Body of pancreas (tissue), 4 donors: ENCODE measurements at places on chromosomes 11 and 22.

DNA sequence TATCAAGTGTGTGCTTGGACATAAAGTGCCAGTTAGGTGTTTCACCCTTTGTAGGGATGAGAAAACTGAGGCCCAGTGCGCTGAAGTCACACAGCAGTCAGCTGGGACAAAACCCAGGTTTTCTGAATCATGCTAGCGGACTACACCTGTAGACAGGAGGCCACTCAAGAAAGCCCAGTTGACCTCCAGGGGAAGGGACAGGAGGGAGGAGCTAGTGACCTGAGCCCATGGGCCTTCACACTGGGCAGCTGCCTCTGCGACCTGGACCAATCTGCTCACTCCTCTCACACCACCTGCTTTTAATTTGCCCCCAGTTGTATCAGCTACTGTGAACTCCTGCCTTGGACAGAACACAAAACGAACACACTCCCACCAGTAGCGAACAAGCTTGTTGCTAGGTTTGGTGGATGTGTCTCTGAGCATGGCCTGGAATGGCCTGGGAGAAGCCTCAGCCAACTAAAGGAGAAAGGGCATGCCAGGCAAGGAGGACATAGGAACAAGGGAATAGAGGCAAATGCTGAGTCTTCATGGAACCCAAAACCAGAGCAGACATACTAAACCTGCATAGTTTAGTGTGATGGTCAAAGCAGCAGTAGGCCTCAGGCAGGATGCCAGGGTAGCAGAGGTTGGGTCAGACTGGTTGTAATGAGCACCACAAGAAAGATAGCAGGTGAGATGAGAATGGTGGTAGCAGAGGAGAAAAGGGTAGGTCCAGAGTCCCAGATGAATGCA is 7.2 kb downstream of the LMO1 start:
- DNase-seq, result peak; percentile 1

GRCh38 chr22:22394591-22394990 is 114.0 kb downstream of the ZNF280B start:
- no peak for DNase-seq

DNA sequence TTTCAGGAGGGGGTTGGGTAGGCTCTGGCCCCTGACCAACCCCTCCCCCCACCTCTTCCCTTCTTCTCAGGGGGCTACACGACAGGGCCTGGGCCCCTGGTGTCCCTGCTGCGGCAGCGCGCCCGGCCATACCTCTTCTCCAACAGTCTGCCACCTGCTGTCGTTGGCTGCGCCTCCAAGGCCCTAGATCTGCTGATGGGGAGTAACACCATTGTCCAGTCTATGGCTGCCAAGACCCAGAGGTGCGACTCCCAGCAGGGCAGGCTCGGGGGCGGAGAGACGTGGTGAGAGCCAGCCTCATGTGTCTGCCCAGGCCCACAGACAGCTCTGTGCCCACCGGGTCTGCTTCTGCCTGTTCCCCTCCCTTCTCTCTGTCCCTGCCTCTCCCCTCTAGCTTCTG is 7.6 kb upstream of the GALR3 start:
- no peak for DNase-seq

DNA sequence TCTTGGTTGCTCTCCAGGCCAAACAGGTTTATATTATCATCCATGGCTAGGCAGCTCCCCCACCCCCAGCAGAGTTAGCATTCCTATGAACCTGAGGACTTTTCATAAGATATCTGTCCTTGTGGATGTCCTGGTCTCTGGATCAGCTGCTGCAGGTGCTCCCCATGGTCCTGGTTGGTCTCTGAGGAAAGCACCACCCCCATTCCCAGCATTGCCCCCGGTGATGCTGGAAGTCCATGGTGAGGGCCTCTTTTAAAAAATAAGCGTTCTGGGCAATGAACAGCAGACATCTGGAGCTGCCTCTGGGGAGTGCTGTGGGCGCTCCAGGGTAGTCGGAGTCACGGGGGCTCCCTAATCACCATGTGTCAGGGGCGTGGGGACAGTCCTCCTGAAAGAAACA is 26.6 kb downstream of the DKK3 start:
- DNase-seq, result no peak

GRCh38 chr11:102320188-102320587 is 2.9 kb downstream of the BIRC3 start:
- no peak for DNase-seq

DNA sequence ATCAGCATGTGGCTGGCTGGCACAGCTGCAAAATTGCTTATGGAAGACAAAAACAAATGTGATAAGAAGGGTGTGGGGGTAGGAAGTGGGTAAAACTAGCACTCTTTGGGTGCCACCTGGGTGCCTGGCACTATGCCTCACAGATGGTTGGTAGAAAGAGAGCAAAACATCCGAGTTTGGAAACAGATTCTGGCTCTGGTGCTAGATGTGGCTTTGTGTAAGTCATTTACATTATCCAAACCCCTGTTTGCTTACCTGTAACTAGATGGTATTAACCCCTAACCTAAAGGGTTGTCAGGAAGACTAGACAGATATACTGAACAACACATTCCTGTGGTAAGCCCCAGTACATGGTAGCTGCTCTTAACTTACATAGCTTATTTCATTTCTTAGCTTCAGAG is 905.6 kb downstream of the DLG2 start:
- DNase-seq, result peak; percentile 15

DNA sequence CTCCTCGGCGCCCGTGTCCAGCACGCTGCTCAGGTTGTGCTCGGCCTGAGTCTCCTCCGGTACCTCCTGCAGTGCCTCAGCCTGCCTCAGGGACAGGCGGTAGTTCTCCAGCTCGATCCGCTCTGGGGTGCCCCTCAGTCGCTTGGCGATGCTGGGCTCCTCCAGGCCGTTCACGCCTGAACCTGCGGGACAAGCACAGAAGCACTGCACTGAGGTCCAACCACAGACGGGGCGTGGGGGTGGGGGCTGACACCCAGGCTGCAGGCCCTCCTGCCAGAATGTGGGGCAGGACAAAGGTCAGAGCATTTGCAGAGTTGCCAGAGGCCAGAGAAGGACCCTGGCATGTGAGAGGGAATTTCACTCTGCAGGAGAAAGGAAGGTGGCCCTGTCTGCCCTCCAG is 67.6 kb upstream of the BID start:
- no peak for DNase-seq

- no peak for DNase-seq
These were observed 328.7 kb downstream of the SOX6 start for GRCh38 chr11:16027621-16028020.

- DNase-seq, result no peak
These were observed 3.9 kb upstream of the SLC16A8 start for GRCh38 chr22:38087855-38088254.

GRCh38 chr11:68632802-68633201 is 51.5 kb upstream of the GAL start:
- DNase-seq, result no peak

DNA sequence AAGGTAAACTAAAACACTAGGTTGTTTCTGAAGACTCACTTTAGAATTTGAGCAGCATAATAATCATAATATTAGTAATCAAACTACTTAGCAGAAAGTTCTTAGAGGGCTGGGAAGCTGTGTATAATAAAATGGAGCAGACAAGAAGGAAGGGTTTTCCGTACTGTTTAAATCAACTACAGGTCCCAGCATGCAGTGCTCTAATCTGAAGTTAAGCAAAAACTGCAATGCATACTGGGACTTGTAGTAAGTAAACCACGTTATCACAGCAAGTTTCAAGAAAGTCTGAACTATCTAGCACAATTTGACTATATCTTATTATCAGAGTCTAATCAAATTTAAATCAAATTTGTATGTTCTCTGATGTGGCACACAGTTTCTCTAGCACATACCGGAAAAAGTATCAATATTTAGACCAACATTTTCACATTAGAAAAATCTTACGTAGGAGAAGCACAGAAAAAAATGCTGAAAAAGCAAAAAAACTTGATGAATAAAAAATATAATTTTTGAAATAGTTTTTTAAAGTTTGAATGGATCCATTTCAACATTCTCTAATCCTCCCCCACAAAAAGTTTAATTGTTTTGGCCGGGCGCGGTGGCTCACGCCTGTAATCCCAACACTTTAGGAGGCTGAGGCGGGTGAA is 8.2 kb downstream of the PHF21A start:
- peak; percentile 46 for DNase-seq

DNA sequence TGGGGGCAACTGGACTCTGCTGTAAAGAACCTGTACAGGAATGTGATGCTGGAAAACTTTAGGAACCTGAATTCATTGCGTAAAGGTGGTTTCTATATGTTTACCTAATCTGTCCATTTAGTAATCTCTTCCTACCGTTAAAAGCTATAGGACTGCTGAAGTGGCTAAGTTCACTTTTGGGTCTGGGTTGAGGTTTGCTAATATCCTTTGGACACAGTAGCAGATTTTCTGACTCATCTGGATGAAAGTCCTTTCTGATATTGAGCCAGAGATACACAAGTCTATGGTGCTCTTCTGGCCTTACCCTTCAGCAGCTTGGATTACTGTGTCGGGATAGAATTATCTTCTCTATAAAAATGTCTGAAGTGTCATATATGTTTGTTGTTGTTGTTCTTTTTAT is 16.9 kb downstream of the ZNF215 start:
- DNase-seq, result no peak

DNA sequence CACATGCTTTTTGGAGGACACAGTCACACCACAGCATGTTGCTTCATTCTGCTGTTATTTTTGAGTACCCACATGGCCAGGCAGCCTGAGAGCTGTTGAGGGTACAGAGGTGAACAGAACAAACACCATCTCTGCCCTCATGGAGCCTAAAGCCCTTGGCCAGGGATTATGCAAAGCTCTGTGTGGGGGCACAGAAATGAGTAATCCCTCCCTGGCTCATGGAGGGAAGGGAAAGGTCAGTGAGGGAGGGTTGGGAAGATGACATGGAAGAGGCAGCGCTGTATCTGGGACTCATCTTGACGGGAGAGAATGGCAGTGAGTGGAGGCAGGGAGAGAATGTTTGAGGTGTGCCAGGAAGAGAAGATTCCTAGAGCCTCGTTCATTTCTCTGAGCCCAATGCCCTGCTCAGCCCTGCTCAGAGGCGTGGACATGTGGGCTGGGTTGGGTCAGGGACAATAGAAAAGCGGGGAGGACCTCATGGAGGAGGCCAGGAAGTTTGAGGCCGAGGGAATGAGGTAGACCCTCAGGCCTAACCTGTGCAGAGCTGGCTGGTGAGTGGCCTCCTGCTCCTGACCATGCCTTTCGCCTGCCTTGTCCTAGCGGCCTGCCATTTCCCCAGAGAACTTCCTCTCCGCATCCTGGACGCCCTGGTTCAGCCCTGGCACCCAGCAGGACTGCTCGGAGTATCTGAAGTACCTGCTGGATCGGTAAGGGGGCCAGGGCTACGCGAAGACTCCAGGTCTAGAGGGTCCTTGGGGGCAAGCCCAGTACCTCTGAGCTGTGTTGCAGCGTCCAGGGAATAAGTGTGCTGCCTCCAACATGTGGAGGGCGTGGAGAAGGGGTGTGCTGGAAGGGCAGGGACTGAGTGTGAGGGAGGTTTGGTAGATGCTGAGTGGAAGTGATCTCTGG is 19.8 kb downstream of the USP35 start:
- no peak for DNase-seq

DNA sequence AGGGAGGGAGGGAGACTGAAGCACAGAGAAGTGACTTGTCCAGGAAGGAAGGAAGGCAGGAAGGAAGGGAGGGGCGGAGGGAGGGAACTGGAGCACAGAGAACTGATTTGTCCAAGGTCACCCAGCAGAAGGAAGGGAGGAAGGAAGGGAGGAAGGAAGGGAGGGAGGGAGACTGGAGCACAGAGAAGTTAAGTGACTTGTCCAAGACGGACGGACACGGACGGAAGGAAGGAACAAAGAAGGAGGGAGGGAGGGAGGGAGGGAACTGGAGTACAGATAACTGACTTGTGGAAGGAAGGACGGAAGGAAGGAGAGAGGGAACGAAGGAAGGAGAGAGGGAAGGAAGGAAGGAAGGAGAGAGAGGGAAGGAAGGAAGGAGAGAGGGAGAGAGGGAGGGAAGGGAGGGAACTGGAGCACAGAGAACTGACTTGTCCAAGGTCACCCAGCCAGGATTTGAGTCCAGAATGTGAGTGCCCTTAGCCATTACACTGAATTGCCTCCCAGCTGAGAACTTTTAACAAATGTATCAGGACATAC is 1.5 kb downstream of the SLC35F2 start:
- no peak for DNase-seq

DNA sequence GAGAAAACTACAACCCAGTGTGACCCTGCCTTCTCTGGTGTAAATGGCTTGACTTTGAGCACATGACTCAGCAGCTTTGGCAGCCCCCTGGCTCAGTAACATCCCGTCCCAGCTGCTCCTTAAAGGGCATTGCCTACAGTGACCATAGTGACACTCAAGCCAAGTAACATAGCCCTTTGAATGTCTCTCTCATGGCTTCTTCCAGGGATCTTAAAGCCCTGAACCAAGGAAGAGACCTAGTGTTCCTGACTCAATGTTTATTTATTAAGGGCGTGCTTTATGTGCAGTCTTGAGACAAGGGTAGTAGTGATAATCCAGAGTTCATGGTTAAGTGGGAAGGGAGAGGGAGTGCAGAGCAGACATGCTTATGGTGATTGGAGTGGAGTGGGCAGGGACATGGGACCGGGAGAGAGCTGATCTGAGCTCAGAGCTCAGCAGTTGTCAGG is 125.7 kb downstream of the PARVA start:
- no peak for DNase-seq

DNA sequence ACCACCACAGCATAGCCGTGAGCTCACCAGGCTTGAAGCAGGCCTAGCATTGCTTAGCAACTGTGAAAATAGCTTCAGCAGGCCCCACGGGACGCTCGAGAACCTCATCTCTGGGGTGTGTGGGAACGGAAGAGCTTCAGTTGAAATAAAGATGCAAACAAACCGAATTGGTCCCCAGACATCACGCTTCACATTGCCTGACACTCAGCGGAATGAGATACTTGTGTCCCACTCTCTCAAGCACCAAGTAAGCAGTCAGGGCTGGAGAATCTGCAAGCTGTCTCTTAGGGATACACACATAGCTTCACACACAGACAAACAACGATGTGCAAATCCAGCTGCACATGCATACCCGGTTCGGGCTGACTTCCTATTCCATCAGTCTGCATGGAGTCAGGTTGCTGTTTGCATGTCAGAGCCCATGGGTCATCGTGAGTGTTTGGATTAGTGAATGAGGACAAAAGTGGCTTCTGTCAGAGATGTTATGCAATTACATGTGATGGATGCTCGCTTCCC is 205.7 kb downstream of the SNX19 start:
- no peak for DNase-seq

DNA sequence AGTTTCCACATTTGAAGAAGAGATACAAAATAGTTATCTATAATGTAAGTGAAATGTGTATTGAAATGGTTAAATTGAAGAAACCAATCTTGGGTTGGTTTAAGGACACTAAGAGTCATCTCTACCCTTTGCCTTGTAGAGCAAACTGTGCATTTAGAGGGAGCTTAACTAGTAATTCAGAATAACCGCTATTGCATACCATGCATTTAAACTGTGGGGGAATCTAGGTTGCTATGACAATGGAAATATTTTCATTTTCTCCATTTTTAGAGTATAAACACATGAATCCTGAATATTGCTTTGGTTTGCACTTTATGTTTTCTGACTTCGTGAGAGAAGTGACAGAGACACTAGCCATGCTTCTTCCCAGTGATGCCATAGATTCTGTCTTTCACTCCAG is 39.7 kb downstream of the FAT3 start:
- DNase-seq, result no peak
